Left kidney (tissue), 8 donors: ENCODE measurements at places on chromosomes 7 and 10.
A peak's percentile ranks its signal among the peaks of the same experiment; 100 is the strongest.

- DNase-seq = no peak
These were observed 273.1 kb downstream of the GLRX3 start for GRCh38 chr10:130409331-130409730.

GRCh38 chr7:115825456-115826115 lies 205.0 kb downstream of the TFEC start:
- no peak for DNase-seq

GRCh38 chr10:27713941-27714340 lies 31.7 kb downstream of the MKX start:
- DNase-seq = peak; percentile 47

GRCh38 chr10:31083765-31084184 lies 52.1 kb upstream of the ZNF438 start:
- no peak for DNase-seq

GRCh38 chr7:29865526-29865925 lies 59.2 kb downstream of the WIPF3 start:
- DNase-seq = no peak

GRCh38 chr7:134660961-134661376 lies 14.3 kb downstream of the BPGM start:
- DNase-seq = no peak

GRCh38 chr10:128123846-128124245 lies 2.4 kb downstream of the MKI67 start:
- no peak for DNase-seq
